ENCODE measurements at places on chromosomes 1 and 21.

GRCh38 chr21:16420031-16420724 is 690.4 kb downstream of the USP25 start:
- DNase-seq, result no peak

- DNase-seq, result no peak
These were observed 95.6 kb downstream of the PAPPA2 start for GRCh38 chr1:176558561-176558960.

GRCh38 chr1:116426401-116426800 is 53.4 kb downstream of the ATP1A1 start:
- no peak for DNase-seq

GRCh38 chr1:41723786-41724185 is 194.9 kb downstream of the HIVEP3 start:
- DNase-seq, result no peak

DNA sequence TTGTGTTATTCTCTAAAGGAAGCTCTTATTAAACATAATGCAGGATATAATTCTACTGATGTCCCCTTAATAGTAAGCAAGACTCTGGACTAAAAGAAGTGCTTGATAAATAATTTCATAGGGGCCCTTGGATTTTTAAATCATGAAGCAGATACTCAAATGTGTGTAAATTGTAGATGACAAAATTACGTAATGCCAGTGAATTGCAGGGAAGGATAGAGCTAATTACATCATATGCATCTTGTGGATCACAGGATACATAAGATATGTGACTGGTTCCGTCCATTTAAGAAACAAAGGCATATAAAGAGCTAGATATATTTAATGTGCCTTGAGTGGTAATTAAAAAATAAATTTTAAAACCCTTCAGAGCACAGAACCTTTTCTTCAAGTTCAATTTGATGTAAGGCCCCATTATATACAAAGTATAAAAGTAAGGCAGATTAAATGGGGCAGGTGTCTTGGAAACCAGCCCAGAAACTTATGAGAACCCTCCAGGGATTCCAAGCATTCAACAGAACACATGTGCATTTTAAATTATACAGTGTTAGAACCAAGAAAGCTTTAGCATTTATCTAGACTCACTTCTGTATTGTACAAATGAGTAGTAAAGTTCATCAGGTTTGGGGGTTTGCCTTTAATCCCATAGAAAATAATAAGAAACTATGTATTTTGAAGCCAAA is 190.4 kb downstream of the NCAM2 start:
- no peak for DNase-seq

Data from stimulated activated CD4-positive, alpha-beta T cell treated with anti-CD3 and anti-CD28 coated beads, Interleukin-1b, Interleukin-23, amount 100 ng/mL, for 1 hour (primary cell).